ENCODE measurements at places on chromosomes 1 and 21. TPM values are rescaled to one million over a fixed set of nuclear protein-coding genes. Genes with fewer than 3 reads are reported as not detected.

Gene DMRTB1
- total RNA-seq = not detected

Gene LCE7A
- not detected for total RNA-seq

Gene GPR52
- total RNA-seq = not detected

Gene LCE6A
- not detected for total RNA-seq

Gene LORICRIN
- not detected for total RNA-seq

Gene PEAR1
- 0.32 TPM for total RNA-seq

DNA sequence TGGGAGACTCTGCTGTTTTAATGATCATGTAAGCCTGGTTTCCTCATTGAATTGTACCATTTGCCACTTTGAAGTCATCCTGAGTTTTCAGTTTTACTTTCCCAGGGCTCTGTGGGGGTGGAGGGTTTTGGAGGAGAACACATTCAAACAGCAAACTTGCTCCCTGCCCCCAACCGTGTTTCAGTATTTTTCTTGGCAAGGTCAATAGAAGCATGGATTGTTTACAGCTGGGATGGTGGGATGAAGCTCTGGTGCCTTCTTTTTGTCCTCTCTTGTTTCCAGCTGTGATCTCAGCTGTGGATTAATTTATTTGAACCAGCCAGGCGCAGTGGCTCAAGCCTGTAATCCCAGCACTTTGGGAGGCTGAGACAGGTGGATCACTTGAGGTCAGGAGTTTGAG lies 54.3 kb upstream of the SERBP1 start:
- no peak for DNase-seq

GRCh38 chr1:166924823-166925541 lies 48.9 kb upstream of the TADA1 start:
- peak; percentile 48 for DNase-seq

GRCh38 chr1:210597555-210598134 lies 268.9 kb downstream of the HHAT start:
- DNase-seq = peak; percentile 99

DNA sequence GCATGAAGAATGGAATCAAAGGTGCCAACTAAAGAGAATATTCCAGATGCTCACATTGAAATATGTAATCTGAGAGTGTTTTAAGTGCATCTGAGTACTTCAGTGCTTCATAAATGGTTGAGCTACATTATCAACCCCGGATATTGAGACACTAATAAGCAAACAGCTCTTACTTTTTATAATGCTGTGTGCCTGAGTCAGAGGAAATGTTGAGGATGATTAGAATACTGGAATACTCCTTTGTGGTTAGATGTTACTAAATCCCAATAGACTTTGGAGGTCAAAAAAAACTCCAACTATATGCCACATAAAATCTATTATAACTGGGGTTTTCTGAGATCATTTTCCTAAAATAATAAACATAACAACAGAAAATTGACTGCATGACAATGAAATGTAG lies 12.5 kb upstream of the KCNA3 start:
- DNase-seq = peak; percentile 54

GRCh38 chr21:29302359-29302875 lies 3.7 kb downstream of the BACH1 start:
- peak; percentile 41 for DNase-seq

GRCh38 chr1:18139198-18139981 lies 31.8 kb downstream of the IGSF21 start:
- no peak for DNase-seq

- DNase-seq = no peak
Measured at GRCh38 chr1:231619257-231619634, 7.3 kb upstream of the DISC1 start.

GRCh38 chr1:38210895-38211177 lies 164.2 kb upstream of the POU3F1 start:
- DNase-seq = no peak

- DNase-seq = no peak
Measured at GRCh38 chr21:16145479-16145878, 415.7 kb downstream of the USP25 start.

- DNase-seq = peak; percentile 13
Measured at GRCh38 chr1:168164771-168165170, 14.0 kb upstream of the TIPRL start.

Data from M059J (cell line).